Spleen (tissue), 13 donors: ENCODE measurements at places on chromosomes 3 and 15. TPM values are rescaled to one million over a fixed set of nuclear protein-coding genes. Genes with fewer than 3 reads are reported as not detected.

DNA sequence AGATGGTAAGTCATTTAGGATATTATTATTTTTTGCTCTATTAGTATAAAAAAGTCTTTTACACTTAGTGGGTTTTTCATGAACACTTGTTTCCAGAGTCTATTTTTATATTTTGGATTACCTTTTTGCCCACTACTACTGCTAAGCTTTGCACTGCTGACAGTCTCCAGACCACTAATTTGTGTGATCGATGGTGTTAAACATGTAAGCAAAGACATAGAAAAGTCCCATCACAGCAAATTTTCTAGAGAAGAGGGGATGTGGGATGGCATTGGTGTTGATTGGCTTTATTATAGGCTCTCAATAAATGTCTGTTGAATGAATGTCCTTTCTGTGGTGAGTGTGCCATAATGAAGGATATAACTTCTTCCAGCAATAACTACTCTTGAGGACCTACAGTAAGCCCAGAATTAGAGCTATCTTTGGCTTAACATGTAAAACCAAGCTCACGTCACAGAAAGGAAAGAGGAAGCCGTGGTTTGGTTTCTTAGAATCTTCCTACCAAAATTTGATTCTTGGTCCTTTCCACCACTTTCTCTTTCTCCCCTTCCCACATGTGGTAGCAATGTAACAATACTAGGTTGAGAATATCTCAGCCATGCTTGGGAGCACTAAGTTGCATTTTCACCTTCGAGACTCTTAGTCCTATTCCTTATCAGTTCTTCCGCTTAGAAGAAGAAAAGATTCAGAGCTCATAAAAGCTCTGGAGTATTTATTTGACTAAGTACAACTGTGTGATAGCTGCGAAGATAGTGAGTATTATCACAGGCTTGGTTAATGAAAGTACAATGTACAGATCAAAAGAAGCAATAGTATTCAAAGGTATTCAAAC is 90.6 kb upstream of the UMPS start:
- DNase-seq, result no peak

DNA sequence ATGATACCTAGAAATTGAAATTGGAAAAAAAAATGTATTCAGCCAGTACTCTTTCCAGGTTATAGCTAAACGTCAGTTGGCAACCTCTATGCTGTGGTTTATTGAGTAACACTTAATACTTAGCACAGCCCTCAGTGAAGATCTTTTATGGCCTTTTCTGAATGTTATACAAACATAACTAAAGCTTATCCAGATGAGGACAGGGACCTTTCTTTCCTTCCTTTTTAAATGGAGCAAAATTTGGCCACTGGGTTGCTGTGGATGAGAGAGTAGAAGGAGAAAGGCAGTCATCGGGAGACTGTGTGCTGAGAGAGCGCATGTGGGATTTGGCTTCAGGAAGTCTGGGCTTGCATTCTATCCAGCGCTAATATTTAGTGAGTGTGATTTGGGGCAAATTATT is 36.1 kb downstream of the IGF1R start:
- DNase-seq, result no peak

CD86 gene
- total RNA-seq, result 38.4 TPM

CDHR4 gene
- total RNA-seq, result not detected

DPPA2 gene
- not detected for total RNA-seq
